A549 treated with dexamethasone at 1 μM for 4 hours (cell line): ENCODE measurements at places on chromosomes 11 and 22. TPM values are rescaled to one million over a fixed set of nuclear protein-coding genes. Genes with fewer than 3 reads are reported as not detected.

Gene MMP27
- not detected in 5 replicates for total RNA-seq

Gene ST14
- total RNA-seq = 0.06 to 0.26 TPM (median 0.09 TPM) in 5 replicates

Gene PTPRCAP
- total RNA-seq = 0.18 to 0.39 TPM (median 0.28 TPM) in 5 replicates

Gene MYO18B
- 0.02 to 0.08 TPM (median 0.05 TPM) in 5 replicates for total RNA-seq

Gene C11orf16
- not detected in 5 replicates for total RNA-seq

Gene TENM4
- total RNA-seq = 0.01 to 0.19 TPM (median 0.11 TPM) in 5 replicates

Gene CYTH4
- total RNA-seq = 0.63 to 1.2 TPM (median 0.90 TPM) in 5 replicates

Gene FAM181B
- total RNA-seq = 0.03 to 0.05 TPM (median 0.05 TPM) in 5 replicates

Gene LMNTD2
- total RNA-seq = 1.6 to 3.4 TPM (median 2.4 TPM) in 5 replicates

Gene CARNS1
- 0.03 to 0.16 TPM (median 0.11 TPM) in 5 replicates for total RNA-seq

Gene MS4A1
- total RNA-seq = not detected in 5 replicates

Gene WNT11
- 0.98 to 2.9 TPM (median 1.8 TPM) in 5 replicates for total RNA-seq
